ENCODE measurements at places on chromosomes 12 and 14.
A peak's percentile ranks its signal among the peaks of the same experiment; 100 is the strongest.

- DNase-seq = no peak
These were observed 4.2 kb upstream of the CLEC4C start for GRCh38 chr12:7751394-7751793.

GRCh38 chr12:106493531-106493930 lies 89.3 kb upstream of the RFX4 start:
- DNase-seq = no peak

DNA sequence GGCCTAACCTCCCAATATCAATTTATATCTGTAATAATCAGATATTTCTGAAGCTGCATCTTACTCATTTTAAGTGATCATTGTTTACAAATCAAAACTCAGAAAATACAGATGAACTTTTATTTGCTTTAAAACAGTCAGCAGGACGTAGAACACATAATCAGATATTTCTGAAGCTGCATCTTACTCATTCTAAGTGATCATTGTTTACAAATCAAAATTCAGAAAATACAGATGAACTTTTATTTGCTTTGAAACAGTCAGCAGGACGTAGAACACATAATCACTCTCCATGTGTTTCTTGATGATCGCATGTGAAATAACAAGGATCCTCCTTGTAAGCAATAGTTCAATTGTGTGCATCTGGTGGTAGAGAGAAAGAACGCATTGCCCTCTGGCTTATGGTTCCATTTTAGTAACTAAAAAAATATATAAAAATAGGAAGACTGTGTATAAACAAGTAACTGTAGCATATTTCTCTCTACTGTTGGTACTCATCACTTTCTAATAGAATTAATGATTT lies 15.0 kb upstream of the TMTC2 start:
- DNase-seq = no peak

DNA sequence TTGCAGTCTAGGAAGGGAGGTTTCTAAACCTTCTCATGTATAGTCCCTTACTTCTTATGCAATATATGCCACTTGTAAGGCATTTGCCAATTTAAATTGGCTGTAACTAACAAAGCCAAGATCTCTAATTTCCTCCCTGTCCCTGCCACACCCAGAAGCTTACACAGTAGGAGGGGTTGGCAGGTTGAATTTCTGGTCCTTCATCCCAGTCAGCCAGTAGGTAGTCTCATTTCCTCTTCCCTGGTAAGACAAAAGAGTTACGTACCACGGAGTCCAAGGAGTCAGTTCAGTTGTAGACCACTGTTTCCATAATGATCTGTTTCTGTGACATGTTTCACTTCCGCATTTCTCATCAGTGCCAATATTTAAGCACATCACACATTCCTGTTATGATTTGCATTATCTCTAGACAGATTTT lies 47.0 kb upstream of the PLBD1 start:
- no peak for DNase-seq

DNA sequence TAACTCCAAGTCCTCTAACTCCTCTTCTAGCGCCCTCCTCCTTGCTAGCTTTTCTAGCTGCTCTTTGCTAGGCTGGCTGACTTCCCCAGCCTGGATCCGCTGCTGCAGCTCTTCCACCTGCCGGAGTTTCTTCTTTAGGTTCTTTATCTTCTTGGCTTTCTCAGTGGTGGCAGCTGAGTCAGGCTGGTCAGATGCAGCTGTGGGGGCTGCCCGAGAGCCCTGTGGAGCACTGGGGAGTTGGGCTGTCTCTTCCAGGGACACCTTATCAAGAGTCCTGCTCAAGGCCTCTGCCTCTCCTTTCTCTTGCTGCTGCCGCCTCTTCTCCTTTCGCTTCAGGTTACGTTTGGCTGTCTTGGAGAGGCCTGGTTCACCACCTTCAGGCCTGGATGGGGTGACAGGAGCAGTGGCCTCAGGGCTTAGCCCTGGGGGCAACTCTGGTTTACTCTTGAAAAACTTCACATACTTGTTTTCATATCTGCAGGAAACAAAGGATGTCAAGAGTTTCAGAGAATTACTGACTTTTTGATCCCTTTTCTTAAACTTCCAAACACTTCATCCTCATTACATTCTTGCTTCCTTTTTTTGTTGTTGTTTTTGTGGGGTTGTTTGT lies 25.7 kb downstream of the PYM1 start:
- no peak for DNase-seq

GRCh38 chr12:110180591-110181005 lies 56.4 kb downstream of the IFT81 start:
- no peak for DNase-seq

- DNase-seq = no peak
These were observed 154.4 kb downstream of the RPAP3 start for GRCh38 chr12:47551426-47551851.

GRCh38 chr14:61841145-61841544 lies 78.9 kb downstream of the SNAPC1 start:
- DNase-seq = no peak

GRCh38 chr14:51087031-51087441 lies 7.9 kb downstream of the TRIM9 start:
- DNase-seq = no peak

DNA sequence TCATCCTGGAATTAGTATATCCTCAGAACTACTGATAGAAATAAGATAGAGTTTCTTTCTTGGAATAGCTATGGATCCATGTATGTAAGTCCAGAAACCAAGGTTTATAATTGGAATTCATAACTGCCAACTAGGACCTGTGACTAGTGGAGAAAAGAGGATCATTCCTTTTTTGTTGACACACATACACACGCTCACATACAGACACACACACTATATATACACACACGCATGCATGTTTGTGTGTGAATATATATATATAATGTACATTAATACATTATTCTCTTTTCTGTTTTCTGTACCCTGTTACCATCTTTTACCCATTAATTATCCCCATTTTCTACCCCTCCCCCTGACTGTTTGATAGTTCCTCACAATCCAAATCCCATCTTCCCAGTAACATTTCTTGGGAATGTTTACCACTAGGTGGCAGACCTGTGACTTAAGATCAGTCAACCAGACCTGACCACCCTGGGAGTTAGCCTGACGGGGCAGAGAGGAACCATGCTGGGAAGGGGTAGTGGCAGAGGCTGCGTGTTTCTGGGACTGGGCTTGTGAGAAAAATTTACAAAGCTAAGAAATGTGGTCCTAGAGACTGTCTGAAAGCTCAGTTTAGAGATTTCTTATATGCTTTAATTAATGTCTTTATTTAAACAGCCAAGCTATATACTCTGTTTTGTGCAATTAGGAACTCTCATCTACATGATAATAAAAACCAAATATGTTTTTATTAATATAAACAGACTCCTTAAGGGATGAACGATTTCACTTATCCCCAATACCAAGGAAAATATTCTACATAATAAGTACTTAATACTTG lies 308.0 kb downstream of the PPFIA2 start:
- no peak for DNase-seq

DNA sequence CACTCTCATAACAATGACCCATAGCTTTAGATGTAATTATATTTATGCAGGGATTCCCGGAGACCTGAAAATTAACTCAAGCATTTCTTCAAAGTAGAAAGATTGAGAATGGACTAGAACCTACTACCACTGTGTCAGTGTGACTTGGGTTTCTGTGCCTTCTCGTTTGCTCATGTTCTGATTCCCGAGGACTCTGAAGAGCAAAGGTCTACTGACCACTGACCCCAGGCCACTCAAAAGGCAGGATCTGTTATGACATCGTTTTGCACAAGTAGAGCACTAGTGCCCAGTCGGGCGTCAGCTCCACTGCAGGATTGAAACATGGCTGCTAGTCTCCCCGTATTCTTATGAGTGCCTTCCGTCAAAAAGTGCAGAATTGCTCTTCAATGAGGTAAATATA lies 53.8 kb upstream of the DHRS4 start:
- no peak for DNase-seq

DNA sequence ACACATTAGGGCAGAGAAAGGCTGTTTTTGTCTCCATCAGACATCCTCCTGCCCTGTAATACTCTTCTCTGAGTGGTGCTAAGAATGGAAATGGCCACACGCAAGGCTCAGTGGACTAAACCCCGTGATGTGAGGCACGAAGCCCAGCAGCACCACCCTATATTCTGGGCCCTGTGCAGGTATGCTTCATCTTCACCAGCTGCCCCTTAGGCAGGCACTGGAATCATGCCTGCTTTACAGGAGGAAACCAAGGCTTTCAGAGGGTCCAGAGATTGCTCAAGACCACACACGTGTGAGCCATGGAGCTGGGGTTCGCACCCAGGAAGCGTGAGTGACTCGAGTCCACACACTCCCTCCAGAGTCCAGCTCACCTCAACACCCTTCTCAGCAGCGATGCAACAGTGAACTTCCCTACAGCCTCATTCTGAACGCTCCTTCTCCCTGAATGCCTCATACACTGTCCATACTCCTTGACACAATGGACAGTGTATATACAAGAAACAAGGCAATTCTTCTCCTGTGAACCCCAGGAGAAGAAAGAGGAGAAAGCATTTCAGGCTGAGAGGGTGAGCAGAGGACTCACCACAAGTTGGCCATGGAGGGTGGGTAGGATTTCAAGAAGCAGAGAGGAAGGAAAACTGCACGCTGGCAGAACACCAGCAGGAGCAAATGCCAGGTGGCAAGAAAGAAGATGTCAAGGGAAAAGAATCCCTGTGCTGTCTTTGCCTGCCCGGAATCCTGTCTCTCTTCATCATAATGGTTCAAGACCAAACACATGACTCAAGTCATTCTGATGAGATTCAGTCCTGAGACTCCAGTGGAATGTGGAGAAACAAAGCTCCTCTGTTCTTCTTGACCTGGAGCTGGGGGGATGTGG lies 39.1 kb downstream of the NT5DC3 start:
- no peak for DNase-seq

DNA sequence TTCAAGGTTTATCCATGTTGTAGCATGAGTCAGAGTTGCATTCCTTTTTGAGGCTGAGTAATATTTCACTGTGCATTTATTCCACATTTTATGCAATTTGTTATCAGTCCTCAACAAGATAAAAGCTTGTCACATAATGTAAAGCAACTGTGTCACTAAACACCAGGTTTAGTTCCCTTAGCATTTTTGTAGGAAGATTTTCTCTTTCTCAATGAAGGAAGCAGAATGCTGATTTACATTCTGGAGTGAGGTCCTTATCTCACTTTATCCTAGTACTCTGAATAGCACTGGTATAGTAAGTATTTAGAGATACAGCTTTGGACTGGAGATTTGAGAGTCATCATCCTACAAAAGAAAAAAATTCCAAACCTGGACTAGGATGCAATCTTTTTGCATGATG lies 9.8 kb upstream of the EXD2 start:
- no peak for DNase-seq

DNA sequence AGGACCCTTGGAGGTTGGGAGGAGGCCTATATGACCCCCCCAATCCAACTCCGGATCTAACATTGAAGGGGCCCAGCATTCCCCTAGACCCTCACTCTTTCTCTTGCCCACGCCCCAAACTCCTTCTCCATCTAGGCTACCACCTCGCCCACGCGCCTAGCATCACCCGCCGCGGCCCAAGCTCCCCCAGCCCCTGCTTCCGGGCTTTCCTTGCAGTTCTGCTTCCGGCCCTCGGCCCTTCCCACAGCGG lies 445 bp downstream of the CERS5 start:
- DNase-seq = peak; percentile 12

- DNase-seq = no peak
These were observed 187.0 kb downstream of the SPTSSA start for GRCh38 chr14:34275078-34275477.

DNA sequence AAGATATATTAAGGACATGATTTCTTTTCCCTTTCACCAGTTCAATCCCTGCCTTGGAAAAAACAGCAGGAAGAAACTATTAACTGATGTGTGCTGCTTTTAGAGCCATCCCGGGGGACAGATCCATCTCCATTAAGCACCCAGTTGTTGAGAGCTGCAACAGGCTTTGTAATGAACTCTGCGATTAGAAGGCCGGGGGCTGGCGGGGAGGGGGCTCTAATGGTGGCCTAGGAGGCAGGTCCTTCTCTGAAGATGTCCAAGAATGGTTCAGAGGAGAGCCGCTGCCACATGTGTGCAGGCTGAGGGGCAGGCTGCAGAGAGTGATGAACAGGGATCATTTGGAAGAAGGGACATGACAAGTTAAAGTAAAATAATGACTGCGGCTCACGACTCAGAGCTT lies 67.8 kb downstream of the GALNT8 start:
- DNase-seq = no peak

DNA sequence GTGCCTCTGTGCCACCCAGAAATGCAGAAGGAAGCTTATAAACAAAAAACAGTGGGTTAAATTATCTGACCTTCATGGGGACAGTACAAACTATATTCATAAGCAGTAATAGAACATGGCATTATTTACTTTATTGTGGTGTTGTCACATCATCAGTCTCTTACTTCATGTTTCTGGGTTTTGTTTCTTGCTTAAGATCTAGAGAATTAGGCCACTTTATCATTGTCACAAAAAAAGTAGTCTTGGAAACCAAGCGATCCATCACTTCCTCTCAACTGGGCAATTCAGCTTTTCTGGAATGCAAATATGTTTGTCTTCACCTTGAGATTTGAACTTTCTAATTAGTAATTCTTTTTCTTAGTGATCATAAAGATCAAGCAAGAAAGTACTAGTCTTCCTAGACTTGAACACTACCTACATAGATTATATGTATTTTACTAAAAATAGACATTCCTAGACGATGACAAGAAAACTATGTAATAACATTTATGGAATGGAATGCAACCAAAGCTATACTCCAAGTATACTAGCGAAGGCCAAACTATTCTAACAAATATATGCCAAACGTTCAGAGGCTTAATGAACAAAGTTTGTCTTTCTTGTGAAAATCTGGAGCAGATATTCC lies 363.4 kb downstream of the DAD1 start:
- DNase-seq = no peak

DNA sequence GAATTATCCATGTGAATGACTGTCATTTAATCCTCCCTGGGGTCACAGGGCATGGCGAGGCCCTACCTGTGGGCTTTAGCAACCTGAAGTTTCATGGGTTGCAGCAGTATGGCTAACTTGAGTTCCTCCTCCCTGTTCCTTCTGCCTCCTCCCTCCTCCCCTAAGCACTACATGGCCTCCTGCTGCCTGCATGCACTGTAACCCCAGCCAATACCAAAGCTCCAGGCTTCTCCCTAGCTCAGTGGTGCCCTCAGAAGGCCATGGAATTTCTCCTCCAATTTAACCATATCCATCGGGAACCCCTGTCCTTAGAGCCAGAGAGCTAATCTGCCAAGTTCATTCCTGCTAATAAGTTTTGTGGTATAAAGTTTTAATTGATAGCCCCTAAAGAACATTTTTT lies 95.1 kb downstream of the NT5DC3 start:
- no peak for DNase-seq

- no peak for DNase-seq
These were observed 20.1 kb upstream of the CDK17 start for GRCh38 chr12:96420277-96420835.

DNA sequence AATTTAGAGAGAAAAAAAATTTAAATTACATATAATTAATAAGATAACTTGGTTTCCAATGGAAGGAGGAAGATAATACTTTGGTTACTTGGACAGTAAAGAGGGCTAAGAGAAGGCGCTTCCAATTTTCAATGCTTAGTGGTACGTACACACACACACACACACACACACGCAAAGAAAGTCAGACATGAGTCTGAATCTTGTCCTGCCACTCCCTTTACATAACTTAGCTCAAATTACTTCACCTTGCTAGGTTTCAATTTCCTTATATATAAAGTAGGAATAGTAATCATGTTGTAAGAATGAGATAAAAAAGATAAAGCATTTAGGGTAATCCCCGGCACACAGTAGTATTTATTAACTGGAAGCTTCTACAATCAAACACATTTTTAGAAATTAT lies 39.7 kb upstream of the VCPKMT start:
- no peak for DNase-seq
